ENCODE measurements at places on chromosomes 2 and 18.

GRCh38 chr2:36696533-36696932, at the start of gene VIT:
Gene VIT, plus strand, starts transcription at chr2:36696707. Its CDS starts 19,664 bp downstream, at chr2:36716371.
- no peak for DNase-seq

DNA sequence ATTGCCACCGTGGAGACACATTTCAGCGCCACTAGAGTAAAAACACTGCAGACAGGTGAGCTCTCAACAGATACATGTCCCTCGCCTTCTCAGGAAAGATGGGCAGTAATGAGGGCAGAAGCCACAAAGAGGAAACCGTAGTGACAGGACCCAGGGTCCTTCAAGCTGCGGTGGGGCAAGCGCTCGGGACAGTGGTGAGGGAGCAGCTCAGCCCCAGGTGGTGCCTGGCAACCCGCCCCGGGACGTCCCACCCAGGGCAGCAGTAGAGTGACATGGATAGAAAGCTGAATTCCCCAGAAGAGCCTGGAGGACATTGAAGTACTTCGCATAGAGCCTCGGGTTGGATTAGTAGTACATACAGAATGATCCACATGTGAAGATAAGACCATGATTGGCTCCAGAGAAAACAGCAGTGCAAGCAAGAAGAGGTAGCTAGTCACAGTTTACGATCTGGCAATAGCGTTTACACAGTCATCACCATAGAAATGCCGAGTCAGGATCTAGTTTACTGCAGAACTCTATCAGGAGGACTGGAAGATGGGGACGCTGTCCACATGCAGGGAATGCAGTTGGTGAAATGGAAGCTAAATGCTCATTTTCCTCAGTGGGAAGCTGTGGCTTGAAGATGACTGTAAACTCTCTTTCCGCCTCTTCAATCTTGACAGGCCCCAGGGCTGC, 37.4 kb upstream of the ALPP start:
- no peak for DNase-seq

DNA sequence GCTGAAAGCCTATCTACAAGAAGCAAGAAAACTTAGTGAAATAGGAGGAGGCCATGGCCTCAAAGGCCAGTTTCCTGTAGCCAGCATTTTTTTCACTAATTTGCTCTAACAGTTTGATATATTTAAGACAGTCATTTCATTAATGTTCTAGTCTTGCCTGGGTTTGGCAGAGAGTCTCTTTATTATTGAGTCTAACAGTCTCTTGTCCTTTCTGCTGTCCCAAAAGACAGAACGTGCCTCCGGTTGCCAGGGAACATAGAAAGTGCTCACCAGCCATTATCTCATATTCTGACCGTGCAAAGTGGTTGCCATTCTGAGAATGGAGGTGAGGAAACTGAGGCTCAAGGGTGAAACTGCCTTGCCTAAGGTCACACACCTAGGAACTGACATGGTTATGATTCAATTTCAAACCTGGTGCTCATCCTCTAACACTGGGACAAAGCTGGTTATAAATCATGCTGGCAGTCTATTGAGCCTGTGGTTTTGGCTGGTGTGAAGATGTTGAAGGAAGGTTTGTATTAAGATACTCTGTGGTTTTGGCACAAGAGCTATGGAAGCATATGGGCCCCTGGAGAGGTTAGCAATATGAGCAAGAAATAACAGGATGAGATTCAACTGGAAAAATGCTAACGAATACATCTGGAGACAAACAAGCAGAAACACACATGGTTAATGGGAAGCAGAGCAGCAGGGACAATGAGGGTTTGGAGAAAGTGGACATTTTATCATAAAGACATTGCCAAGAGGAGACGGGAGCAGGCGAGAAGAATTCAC, 903.3 kb upstream of the KLHL29 start:
- DNase-seq, result no peak

DNA sequence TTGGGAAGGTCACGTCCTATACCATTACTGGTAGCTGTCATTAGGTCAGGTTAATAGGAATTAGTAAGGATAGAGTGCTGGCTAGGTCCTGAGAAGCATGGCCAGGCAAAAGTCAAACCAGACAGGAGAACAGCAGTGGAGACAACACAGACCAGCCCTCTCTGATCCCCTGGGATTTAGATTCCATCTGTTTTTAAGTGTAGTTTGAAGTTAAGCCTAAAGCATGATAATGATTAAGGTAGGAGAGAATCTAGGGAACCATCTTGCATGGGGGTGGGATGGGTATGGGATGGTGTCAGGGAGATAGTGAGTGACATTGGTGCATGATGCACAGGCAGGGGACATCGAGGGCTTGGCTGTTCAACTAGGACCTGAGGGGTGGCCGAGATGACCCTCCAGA, 96.6 kb downstream of the MYCN start:
- no peak for DNase-seq

- no peak for DNase-seq
These were observed 112.3 kb upstream of the LYPD1 start for GRCh38 chr2:132782176-132782783.

DNA sequence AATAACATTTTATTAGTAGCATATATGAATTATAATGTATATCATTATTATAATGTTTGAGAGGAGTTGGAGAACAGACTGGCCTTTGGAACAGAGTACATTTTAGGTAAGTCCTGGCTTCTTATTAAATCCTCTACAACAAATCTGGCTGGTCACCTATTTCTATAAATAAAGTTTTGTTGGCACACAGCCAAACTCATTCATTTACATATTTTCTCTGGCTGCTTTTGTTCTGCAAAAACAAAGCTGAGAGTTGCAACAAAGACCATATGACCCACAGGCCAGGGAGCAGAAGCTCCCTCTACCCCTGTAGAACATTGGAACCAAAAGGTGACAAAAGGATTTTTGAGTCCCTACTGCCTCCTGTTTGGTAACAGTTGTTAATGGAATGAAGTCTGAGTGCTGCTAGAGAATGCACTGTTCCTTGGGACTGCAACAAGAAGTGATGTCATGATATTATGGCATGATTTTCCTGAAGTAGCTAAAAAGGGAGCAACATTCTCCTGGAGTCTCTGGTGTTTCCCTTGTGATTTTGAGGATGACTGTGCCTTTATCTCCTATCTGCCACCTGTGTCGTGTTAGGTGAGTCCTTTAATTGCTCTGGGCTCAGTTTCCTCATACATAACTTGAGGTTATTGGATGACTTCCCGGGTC, 22.0 kb upstream of the SP9 start:
- no peak for DNase-seq

- no peak for DNase-seq
These were observed 4.3 kb downstream of the SRBD1 start for GRCh38 chr2:45606796-45607195.

- DNase-seq, result no peak
These were observed 12.7 kb downstream of the KDM3A start for GRCh38 chr2:86453836-86454235.

DNA sequence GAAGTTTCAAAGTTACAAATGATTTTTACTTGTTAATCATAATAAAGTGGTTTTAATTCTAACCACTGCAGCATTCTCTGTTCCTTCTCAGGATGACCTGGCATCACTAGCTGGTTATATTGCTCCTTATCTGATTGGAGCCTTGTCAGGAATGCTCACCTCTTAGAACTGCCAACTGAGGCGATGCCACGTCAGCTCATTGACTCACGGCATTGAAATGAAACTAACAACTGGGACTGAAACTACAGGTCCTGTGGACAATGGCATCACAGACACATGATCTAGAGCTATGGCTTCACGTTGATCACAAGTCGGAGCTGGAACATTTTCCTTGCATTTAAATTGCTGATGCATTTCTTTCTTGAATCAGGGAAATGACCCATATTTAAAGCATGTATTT, 54.9 kb upstream of the MAP2 start:
- peak; percentile 97 for DNase-seq

- DNase-seq, result no peak
These were observed 58.7 kb downstream of the IL1RL2 start for GRCh38 chr2:102245266-102246151.

- no peak for DNase-seq
These were observed 125.3 kb downstream of the COL4A4 start for GRCh38 chr2:227038550-227039189.

GRCh38 chr2:128794285-128794684, 475.6 kb upstream of the HS6ST1 start:
- DNase-seq, result no peak

DNA sequence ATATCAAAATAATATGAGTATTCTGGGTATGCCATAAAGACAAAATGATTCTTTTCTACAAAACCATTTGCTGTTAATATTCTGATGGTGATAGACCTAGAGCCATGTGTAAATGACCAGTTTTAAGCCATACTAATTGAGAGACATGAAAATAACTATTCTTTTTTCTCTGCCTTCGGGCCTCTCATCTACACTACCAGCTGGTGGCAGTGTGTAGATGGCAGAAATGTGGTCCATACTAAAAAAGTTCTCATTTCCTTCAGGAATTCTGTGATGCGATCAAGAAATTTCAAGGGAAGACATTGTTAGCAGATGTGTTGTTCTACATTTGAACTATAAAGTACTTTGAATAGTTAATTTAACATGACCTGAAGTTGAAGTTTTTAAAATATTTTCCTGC, 485.2 kb downstream of the TRIB2 start:
- peak; percentile 14 for DNase-seq

GRCh38 chr2:61042807-61043206, 22.9 kb upstream of the SANBR start:
- no peak for DNase-seq

DNA sequence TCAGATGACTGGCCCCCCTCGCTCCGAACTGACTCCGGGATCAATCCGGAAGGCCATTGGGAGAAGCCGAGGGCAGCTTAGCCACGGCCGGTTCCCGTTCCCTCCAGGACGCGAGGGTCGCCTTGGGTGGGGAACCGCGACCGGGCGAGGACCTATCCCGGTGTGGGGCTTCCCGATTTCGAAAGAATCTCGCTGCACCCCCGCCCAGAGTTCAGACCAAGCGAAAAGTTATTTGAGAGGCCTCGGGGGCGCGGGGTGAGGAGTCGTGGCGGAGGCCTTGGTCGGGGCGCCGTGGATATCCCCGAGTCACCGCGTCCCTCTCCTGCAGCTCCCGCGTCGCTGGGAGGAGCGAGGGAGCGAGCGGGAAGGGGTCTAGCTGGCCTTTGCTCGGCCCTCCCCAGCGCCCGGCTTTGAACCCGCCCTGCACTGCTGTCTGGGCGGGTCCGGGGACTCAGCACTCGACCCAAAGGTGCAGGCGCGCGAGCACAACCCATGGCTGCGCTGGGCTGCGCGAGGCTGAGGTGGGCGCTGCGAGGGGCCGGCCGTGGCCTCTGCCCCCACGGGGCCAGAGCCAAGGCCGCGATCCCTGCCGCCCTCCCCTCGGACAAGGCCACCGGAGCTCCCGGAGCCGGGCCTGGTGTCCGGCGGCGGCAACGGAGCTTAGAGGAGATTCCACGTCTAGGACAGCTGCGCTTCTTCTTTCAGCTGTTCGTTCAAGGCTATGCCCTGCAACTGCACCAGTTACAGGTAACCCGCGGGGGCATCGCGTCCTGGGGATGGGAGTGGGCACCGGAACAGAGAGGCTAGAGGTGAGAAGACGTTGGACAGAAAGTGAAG, at the start of gene CYP27A1:
CYP27A1 (plus strand) TSS at position 457 of the 837 bp plus-strand sequence; CDS start at position 493, 36 bp downstream.
- peak; percentile 18 for DNase-seq

DNA sequence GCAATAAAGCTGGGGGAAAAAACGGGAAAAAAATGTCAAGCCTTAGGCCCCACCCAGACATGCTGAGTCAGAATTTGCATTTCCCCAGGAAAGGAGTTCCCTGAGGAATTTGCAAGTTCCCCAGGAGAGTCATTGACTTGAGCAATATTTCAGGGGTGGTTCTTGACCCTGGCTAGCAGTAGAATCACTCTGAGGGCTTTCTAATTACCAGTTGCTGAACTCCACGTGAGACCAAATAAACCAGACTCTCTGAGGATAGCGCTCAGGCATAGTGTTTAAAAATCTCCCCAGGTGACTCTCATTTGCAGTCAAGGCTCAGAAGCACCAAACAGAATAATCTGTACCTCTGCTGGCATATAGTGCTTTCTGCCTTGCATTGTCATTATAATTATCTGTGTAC, 48.7 kb downstream of the C1QL2 start:
- no peak for DNase-seq

GRCh38 chr2:111028720-111029119, 92.0 kb upstream of the BCL2L11 start:
- peak; percentile 52 for DNase-seq

GRCh38 chr2:241289597-241289996, 25.9 kb downstream of the HDLBP start:
- no peak for DNase-seq

DNA sequence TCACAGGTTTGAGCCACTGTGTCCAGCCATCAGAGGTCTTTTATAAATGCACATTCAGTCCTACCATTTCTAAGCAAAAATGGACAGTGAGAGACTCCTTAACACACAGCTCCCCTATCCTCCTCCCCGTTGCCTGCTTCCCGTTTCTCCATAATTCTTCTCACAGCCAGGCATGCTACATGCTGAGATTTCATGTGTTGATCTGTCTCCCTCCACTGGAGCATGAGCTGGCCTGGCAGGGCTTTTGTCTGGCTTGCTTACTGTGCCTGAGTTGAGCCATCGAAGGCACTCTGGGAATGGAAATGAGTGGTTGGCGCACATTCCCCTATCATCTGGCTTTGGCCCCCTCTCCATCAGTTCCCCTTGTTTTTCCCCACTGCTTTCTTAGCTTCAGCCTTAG, 413.5 kb downstream of the PTPRM start:
- no peak for DNase-seq

DNA sequence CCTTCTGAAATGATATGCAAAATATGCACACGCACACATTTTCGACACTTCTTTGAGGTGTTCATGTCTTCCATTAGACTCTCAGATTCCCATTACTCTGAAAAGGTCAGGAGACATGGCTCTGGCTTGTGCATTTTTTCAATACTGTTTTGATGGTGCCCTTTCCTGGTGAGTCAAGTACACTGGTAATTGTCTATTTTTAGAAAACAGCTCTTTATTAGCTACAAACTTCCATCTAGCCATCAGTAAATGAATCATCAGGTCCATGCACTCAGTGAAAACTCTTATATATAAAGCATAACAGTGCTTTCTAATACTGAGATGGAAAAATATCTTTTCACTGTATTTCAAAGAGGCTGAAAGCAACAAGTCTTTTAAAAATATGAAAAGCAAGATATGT, 194.9 kb downstream of the GALNT1 start:
- no peak for DNase-seq

GRCh38 chr18:31101183-31102024, 817 bp downstream of the DSC2 start:
- DNase-seq, result peak; percentile 40
